ENCODE measurements at places on chromosomes 6 and 20. TPM values are rescaled to one million over a fixed set of nuclear protein-coding genes. Genes with fewer than 3 reads are reported as not detected.

The OLIG3 gene
- total RNA-seq: not detected

The CRYBG1 gene
- total RNA-seq: 38.1 TPM

DNA sequence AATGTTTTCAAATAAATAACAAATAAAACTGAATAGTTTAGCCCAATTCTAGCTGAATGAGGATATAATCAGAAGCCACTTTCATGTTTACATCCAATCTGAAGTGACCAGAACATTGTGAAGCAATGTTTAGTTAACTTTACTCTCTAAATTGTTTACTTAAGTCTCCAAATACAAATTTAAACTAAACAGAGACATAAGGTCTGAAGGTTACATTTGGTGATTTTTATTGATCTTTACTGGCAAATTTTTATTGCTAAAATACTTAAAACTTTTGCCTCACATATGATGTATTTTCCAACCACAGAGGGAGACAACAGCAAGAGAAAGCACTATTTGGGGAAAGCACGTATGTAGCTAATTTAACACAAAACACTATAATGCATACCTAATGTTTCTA, 106.8 kb upstream of the THEMIS start:
- no peak for DNase-seq

The FAM83C gene
- not detected for total RNA-seq

DNA sequence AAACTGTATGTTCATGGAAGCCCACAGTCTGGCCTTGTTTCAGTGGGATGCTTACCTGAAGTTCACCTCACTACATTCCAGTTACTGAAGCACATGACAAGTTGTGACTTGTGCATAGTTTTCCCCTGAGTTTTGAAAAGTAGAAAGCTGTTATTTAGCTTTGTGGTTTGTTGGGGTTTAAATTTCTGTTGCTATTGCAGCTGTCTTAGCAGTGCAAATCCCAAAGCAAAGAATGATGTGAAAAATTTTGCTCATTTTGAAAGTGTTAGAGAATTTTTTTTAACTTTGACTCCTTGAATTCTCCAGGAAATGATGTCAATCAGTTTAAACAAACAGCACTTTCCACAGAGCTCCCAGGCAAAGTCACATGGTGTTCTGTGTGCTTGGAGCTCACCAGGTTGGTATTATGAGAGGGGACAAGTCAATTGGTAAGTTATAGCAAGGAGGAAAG, 268.4 kb downstream of the ADGRG6 start:
- DNase-seq: peak; percentile 28

GRCh38 chr6:89042664-89043063, 37.9 kb upstream of the PNRC1 start:
- DNase-seq: no peak

DNA sequence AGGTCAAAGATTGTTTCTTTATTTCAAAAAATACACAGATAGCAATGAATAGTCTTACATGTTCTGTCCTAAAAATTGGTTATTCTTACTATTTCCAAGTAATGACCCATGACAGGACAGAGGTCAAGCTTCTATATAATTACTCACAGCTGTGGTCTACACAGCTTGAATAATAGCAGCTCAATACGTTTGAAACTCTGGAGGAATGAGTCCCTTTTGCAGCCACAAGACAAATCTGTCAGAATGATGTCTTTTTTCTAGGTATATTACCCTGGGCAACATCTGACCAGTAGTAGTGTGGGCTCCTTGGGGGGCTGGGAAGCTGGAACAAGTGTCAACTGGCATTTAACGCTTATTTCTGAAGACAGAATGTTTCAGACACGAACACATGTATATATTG, 84.9 kb upstream of the HTR1B start:
- no peak for DNase-seq

GRCh38 chr20:46586724-46587123, 36.3 kb upstream of the OCSTAMP start:
- DNase-seq: no peak

The LAMA2 gene
- 0.74 TPM for total RNA-seq

DNA sequence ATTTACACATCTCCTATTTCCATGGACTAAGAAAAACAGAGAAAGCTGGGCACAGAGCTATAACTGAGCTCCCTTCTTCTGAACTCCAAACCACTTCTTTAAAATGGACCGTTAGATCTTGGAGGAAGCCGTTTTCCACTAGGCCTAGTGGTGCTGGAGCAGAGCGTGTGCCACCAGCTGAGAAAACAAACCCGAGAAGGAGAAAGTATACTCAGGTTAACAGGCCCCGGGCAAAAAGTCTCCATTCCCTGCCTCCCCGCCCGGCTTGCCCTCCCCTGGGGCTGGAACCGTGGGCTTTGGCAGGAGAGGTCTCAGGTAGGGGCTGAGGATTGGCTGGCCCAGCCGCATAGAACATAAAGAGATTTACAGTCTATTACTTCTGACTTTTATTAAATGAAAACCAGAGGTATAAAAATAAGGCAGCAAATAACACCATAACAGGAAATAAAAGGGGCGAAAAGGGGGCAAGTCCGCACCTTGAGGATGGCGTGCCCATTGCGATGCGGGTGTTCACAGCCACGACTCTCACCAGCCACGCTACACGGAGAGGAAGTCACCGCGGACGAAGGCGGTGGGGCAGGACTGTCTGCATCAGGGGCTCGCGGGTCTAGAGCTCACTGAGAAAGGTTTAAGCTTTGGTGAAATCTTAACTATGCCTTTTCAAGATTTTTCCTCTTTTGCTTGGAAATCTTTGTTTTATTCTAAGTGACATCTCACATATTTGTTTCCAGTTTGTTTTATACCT, 191.2 kb upstream of the GMDS start:
- DNase-seq: no peak

DNA sequence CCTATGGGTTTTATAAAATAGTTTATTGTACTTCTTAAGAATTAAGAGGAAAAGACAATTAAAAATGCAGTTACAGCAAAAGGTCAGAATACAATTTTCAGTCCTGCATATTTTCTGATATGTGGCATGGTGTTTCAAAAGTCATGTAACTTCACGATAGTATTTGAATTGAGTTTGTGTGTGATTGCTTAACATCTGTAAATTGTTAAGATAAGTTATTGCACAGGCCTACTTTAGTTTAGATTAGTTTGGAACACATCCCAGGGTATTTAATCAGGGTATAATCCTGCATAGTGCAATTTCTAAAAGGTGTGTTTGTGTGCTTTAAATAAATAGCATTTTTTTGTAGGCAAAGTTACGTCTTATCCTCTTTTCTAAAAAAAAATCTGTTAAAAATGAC, 289.6 kb downstream of the RIMS1 start:
- no peak for DNase-seq

The SYNGAP1 gene
- 2.5 TPM for total RNA-seq

DNA sequence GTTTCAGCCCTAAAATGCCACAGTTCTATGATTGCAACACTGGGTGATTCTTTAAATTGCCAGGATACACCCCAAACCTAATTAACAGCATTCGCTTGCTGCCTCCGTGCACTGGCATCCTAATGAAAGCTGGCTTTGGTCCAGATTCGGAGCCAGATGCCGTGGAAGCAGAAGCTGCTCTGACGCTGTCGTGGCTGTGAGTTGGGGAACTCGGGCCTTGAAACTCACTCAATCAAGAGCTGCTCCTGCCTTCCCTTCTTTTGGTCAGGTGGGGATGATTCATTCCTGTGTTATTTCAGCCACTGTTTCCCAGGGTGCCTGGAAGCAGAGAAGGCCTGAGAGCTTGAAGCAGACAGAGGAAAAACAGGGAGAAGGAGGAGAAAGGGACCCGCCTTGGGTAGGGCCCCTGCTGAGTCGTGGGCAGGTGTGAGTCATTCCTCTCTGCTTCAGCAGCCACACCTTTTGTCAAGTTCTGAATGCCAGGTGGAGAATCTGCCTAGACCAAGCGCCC, 36.2 kb upstream of the DSP start:
- peak; percentile 29 for DNase-seq

The TP53INP2 gene
- total RNA-seq: 5.8 TPM

GRCh38 chr20:8215361-8215781, 83.3 kb downstream of the PLCB1 start:
- peak; percentile 62 for DNase-seq

DNA sequence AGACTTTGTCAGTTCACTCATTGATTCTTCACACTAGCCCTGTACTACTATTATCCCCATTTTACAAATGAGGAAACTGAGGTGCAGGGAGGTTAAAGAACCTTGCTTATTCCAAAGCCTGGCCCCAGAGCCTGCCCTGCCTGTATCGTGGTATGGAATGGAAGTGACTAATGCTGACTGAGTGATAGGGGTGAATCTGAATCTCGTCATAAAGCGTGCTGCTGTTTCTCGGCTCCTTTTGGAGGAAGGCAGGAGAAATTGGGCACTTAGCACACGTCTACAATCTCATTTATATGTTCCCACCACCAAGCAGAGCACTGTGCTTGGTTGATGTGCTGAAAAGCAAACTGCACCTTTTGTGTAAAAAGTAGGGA, 17.1 kb downstream of the GFRA4 start:
- DNase-seq: no peak

The PRKN gene
- 0.34 TPM for total RNA-seq

DNA sequence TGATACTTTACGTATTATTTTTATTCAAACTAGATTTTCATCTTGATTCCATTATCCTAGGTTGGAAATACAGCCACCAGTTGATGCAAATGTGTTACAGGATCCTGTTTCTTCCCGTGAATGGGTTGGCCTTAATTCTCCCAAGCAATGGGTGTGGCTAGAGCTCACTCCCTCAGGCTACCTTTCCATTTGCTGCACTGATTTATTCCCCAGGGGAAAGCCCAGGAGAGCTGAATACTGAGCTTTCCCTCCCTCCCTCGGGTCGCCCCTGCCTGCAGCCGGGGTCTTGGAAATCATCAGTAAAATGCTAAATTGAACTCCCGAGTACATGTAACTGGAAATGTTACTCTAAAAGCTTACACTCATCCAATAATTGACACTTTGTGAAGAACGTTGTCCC, 9.9 kb downstream of the SMOC2 start:
- DNase-seq: no peak

DNA sequence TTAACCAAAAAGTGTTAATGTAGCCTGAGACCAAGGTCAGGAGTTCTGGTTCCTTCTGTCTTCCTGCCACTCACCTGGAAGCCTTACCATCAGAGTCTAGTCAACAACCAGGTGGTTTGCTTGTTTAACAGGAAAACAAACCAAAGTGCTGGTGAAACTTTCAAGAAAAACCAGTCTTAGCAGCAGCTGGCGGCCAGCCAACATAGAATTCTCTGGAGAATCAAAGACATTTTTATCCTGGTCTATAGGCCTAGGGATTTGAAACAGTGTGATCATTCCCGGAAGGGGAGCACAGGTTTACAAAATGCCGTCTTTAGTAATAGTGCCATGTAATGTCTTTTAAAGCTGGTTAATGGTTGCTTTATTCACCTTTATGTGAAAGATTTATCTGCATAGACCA, 146.6 kb upstream of the AKIRIN2 start:
- DNase-seq: peak; percentile 14

DNA sequence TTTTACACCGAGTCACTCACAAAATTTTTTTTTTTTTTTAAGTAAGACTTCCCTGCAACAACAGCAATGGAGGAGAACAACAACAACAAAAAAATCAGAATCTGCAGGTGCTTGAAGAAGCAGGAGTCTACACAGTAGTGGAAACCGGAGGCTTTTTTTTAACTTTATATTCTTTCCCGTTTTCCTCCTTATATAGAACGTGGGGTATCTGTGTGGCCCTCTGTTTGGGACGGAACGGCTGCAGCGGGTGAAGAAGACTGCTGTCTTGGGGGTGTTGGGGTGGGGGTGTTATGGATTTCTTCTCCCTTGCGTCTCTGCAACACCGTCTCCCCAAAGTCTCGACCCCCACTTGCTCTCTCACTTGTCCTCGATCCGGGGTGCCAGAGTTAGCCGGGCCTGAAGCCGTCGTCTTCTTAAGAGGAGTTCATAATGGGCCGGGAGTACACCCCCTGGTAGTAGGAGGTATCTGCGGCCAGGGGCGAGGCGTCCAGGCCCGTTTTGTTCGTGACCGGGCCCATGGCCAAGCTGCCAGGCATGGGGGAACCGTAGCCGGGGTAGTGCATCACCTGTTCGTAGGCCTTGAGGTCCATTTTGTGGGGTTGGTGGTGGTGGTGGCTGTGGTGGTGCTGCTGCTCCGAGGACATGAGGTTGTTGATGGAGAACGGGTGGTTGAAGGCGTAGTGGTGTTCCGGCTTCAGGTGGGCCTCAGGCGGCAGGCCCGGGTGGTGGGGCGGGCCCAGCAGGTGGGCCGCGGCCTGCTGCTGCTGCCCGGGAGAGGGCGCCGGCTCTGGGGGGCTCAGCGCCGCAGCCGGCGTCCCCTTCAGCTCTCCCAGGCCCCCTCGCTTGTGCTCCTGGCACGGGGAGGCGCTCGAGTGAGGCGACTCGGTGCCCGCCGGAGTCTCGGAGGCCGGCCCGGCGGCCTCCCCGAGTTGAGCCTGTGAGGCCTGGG, 2.7 kb downstream of the FOXA2 start:
- DNase-seq: no peak

DNA sequence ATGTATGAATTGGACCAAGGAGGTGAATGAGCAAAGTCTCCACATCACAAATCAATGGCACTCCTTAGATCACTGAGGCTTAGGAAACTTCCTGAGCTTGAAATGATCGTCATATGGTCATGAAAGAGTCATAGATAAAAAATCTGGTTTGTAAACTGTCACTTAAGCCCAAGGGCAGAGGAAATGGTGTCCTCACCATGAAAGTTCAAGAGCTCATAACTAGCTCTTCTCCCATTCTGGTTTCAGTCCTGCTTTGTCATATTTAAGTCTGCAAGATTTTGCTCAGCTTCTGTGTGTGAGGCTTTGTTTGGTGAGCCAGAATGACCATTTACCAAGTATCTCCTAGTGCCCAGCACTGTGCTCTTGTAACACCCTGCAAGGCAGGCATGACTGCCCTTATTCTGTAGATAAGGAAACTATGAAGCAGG, 60.5 kb downstream of the GJA10 start:
- no peak for DNase-seq

The PHACTR1 gene
- 4.1 TPM for total RNA-seq

The NKAIN4 gene
- not detected for total RNA-seq

DNA sequence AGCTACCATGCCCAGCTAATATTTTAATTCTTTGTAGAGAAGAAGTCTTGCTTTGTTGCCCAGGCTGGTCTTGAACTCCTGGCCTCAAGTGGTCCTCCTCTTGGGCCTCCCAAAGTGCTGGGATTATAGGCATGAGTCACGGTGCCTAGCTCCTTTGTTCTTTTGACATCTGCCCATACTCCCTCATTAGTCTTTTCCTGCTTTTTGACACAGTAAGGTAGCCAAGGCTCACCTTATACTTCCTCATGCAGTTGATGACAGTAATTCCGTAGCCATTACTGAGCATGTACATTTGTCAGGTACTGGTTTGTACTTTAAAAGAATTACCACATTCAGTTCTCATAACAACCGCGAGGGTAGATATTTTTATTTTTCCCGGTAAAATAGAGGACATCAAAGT, 76.7 kb downstream of the CDYL start:
- no peak for DNase-seq

- no peak for DNase-seq
These were observed 8.7 kb downstream of the CDS2 start for GRCh38 chr20:5135363-5136012.

The BPI gene
- not detected for total RNA-seq

The PBX2 gene
- 62.3 TPM for total RNA-seq

DNA sequence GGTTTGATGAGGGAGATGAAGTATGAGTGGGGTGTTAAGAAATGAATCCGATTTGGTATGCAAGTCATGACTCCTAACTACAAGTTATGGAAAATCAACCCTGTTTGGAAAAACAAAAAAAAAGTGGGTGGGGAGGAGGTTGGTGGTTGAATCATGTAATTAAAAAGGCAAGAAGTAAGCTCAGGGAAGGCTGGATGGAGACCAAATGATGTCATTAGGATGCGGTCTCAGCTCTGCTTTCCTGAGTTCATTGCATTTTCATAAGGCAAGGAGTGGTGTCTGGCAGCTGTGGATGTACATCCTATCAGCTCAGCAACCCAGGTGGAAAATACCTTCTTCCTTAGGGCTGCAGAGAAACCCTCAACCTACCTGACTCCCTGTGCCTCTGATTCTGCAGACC, 60.4 kb upstream of the AKAP12 start:
- peak; percentile 26 for DNase-seq

The DXO gene
- total RNA-seq: 12.8 TPM

The GNRH2 gene
- not detected for total RNA-seq
